Panc1 (cell line): ENCODE measurements at places on chromosomes 7 and 10. TPM values are rescaled to one million over a fixed set of nuclear protein-coding genes. Genes with fewer than 3 reads are reported as not detected.

GRCh38 chr10:71708897-71709882, 10.4 kb downstream of the C10orf105 start:
- H3K36me3 ChIP-seq: no peaks in the 10 kb centered on the region
- H3K27me3 ChIP-seq: no peaks in the 10 kb centered on the region
- no peak overlapping the region for H3K27ac ChIP-seq

GRCh38 chr10:994836-995558, 6.8 kb downstream of the GTPBP4 start:
- H3K4me3 ChIP-seq: no peak overlapping the region
- no peak for DNase-seq
- no peaks in the 10 kb centered on the region for H3K27me3 ChIP-seq
- H3K4me1 ChIP-seq: peaks cover 3% of the 10 kb centered on the region; the same call in 1 of the 2 replicates

DNA sequence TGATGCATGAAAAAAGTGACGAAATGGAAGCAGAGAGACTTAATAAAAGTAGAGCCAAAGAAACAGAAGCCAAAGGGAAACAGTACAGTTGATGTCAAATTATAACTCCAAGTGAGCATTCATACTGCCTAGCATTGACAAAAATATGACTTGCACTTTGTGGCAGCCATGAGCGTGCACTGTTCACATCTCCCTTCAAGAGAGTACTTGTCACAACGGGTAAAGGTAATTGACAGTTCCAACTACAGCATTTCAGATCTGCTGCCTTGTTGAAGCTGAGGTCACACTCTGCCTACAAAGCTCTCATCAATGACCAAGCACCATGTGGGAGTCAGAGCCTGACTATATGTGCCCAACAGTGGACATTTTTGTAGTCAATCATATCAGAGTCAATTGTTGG, 54.3 kb downstream of the IQUB start:
- no peaks in the 10 kb centered on the region for H3K36me3 ChIP-seq
- no peaks in the 10 kb centered on the region for H3K4me1 ChIP-seq
- no peak for DNase-seq
- H3K27me3 ChIP-seq: no peaks in the 10 kb centered on the region
- no peak overlapping the region for H3K27ac ChIP-seq

- no peak overlapping the region for H3K27ac ChIP-seq
- H3K36me3 ChIP-seq: no peaks in the 10 kb centered on the region
- peak; percentile 27 for DNase-seq
- no peak overlapping the region for H3K4me3 ChIP-seq
Measured at GRCh38 chr10:120460776-120461175, 3.7 kb downstream of the PLPP4 start.

DNA sequence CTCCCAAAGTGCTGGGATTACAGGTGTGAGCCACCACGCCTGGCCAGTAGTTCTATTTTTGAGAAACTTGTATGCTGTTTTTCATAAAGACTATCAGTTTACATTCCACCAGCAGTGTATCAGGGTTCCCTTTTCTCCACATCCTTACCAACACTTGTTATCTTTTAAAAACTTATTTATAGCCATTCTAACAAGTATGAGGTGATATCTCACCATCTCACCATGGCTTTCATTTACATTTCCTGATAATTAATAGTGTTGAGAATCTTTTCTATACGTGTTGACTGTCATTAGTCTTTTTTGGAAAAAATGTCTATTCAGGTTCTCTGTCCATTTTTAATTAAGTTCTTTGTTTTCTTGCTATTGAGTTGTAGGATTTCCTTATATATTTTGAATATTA, 416.1 kb downstream of the NEBL start:
- no peak overlapping the region for H3K27ac ChIP-seq
- no peaks in the 10 kb centered on the region; the same call in 1 of the 2 replicates for H3K27me3 ChIP-seq
- no peak for DNase-seq

DNA sequence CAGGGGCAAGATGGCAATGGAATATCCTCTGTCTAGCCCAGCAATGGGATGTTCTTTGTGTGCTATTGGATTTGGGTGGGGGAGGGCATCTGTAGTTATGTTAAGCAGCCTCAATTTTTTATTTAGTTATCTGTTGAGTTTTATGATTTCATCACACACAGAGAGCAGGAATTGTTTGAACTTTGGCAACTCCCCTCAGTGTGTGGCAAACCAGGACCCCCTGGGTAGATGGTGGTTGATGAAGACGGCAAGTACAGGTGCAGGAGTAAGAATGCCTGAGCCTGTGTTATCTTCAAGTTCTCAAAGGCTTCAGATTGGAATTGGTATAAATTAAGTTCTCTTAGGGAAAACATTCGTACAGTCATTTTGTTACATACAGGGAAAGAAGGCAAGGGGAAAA, 142.4 kb upstream of the SAMD8 start:
- no peak overlapping the region for H3K4me3 ChIP-seq
- H3K4me1 ChIP-seq: peaks cover 18% of the 10 kb centered on the region
- H3K27ac ChIP-seq: peak overlapping the region; percentile 3; the same call in 1 of the 2 replicates
- H3K36me3 ChIP-seq: no peaks in the 10 kb centered on the region
- H3K27me3 ChIP-seq: no peaks in the 10 kb centered on the region
- DNase-seq: no peak

GNGT1 gene
- total RNA-seq: not detected

ZC3HAV1L gene
- total RNA-seq: 27.3 TPM

PLEKHS1 gene
- 0.21 TPM for total RNA-seq
